ENCODE measurements at places on chromosomes 6 and 20.

GRCh38 chr20:1800777-1801176, 94.4 kb upstream of the SIRPA start:
- no peak overlapping the region for H3K27ac ChIP-seq
- DNase-seq = no peak

DNA sequence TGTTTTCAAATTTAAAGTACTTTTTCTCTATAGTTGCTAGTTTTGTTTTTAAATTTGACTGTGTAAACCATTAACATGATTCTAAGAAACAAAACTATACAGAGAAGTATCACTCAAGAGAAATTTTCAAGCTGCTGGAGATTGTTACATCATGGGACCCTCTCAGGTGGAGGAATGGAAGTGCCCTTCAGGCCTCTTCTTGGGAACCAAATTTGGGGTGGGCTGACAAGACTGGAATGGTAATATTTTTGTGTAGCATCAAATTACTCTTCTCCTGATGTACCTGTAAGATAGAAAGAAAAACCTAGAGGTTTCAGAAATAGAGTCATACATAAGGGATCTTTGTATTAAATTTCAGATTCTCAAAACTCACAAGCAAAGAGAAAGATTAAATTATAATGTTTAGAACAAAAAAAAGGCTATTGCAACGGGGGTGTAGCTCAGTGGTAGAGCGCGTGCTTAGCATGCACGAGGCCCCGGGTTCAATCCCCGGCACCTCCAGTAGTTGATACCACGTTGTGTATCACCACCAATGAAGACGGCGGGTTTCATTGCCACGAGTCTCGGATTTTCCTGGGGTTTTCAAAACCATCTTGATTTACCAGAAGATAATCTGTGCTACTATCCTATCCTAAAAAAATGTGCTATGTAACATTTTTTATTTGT, 193.7 kb downstream of the GPX5 start:
- no peak overlapping the region for H3K27ac ChIP-seq
- DNase-seq = no peak
- no peaks in the 10 kb centered on the region for H3K4me1 ChIP-seq
- H3K4me3 ChIP-seq = no peak overlapping the region

DNA sequence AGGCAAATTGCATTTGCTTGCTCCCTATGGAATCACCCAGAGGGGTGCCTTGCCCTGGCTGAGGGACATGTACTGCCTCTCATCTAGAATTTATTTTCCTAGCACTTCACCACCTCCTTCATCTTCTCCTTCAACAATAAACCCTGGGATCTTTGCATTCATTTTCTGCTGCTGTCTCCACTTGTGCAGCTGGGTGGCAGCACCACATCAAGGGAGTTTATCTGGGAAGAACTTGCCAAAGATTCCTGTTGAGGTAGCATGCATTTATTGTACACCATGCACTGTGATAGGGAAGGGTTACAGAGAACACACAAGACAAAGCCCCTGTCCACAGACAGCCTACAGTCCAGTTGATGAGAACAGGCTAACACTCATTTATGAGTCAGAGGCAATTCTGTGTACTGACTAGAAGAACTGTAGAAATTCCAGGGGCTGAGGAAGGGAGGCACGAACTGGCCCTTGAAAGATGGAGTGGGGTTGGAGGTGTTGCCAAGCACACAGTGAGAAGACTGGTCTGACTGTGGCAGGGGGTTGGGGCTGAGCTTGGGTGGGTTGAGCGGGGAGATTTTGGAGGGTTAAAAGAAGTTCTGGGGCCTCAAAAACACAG, 17.5 kb downstream of the C20orf173 start:
- DNase-seq = peak; percentile 30
- H3K27ac ChIP-seq = no peak overlapping the region
- no peaks in the 10 kb centered on the region for H3K4me1 ChIP-seq
- no peak overlapping the region for H3K4me3 ChIP-seq
- peaks cover 3% of the 10 kb centered on the region for H3K36me3 ChIP-seq

DNA sequence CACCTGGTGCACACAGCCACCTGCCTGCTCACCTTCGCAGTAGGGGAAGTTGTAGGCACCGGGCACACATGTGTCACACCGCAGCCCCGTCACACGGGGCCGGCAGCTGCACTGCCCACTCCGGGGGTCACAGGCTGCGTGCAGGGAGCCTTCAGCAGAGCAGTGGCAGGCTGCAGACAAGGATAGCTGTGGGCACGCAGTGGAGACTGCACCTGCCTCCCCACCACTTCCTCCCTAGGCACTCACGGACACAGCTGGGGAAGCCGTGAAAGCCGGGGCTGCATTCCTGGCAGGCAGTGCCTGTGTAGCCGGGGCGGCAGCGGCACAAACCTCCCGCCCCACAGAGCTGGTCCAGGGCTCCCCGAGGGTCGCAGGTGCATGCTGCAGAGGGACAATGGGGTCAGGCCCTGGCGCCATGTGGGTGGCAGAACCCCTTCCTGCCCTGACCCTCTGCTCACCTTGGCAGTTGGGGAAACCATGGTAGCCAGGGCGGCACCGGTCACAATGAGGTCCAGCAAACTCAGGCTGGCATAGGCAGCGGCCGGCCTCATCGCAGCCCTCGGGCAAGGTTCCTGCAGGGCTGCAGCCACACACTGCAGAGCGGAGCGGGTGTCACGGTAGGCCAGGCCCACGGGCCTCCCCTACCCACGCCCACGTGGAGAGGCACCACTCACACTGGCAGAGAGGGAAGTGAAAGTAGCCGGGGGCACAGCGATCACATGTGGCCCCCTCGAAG, 29.4 kb downstream of the LAMA5 start:
- no peak overlapping the region for H3K27ac ChIP-seq
- no peaks in the 10 kb centered on the region for H3K4me1 ChIP-seq
- no peak overlapping the region for H3K4me3 ChIP-seq
- H3K36me3 ChIP-seq = peaks cover 3% of the 10 kb centered on the region

GRCh38 chr6:6645261-6645917, 56.9 kb downstream of the LY86 start:
- H3K27me3 ChIP-seq = no peaks in the 10 kb centered on the region
- DNase-seq = no peak
- no peak overlapping the region for H3K4me3 ChIP-seq
- H3K27ac ChIP-seq = no peak overlapping the region
- H3K36me3 ChIP-seq = no peaks in the 10 kb centered on the region

DNA sequence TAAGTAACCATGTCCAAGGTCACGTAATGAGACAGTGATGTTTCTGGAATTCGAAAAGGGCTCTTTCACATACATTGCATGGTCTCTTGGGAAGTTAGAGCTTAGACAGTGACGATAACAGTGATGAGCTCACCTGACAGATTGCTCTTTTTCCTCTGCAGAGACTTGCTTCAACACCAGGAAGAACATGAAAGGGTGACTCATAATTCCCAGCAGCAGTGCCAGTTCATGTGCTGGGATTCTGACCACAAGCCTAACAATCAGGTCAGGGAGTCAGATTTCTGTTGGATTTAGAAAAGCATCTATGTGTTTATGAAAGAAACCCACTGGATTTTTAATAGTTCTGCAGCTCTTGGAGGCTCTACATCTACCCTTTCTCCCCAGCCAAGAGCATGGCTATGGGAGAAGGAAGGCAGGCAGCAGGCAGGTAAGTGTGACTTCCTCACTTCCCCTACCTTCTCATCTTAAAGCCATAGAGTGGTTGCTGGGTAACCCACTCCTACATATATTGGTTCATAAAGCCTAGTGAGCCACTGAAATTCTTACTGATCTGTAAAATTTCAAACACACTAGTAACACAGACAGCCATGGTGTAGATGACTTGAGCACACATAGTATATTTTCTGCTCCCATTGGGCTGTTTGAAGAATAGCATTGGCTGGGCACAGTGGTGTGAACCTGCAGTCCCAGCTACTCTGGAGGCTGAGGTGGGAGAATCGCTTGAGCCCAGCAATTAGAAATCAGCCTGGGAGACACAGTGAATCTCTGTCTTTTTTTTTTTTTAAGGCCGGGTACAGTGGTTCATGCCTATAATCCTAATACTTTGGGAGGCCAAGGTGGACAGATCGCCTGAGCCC, 44.4 kb upstream of the LOC128125822 start:
- H3K4me1 ChIP-seq = no peaks in the 10 kb centered on the region
- no peaks in the 10 kb centered on the region for H3K36me3 ChIP-seq
- no peaks in the 10 kb centered on the region for H3K27me3 ChIP-seq
- DNase-seq = no peak
- H3K4me3 ChIP-seq = no peak overlapping the region
- H3K27ac ChIP-seq = no peak overlapping the region

DNA sequence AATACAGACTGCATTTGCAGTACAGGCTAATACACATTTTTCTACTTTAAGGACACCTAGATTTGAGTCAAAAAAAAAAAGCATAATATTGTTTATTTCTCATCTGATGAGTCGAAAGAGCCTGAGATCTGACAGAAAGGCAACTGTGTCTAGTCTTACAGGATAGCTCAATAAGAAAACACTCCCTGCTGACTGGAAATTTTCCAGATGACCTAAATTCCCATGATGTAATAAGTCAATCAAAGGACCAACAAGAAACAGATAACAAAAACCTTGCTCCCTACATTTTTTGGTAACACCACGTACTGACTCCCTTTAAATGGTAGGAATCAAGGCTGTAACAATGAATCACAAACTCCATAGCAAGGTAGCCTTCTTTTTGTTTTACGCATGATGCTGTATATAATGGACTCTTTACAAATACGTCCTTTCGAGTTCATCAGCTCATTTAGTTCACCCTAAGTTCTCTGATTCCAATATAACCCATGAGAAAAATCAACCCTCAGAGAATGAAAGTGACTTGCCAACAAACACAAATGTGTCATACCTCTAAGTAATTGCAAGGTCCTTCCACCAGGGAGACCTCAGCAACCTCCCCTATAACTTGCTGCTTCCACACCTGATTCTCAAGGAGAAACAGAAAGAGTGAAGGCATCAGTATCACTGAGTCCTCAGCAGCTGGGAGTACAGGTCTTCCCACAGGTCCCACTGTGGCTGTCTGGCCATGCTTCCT, 12.1 kb downstream of the TBX18 start:
- no peak overlapping the region for H3K27ac ChIP-seq
- no peaks in the 10 kb centered on the region for H3K4me1 ChIP-seq
- no peaks in the 10 kb centered on the region for H3K27me3 ChIP-seq

DNA sequence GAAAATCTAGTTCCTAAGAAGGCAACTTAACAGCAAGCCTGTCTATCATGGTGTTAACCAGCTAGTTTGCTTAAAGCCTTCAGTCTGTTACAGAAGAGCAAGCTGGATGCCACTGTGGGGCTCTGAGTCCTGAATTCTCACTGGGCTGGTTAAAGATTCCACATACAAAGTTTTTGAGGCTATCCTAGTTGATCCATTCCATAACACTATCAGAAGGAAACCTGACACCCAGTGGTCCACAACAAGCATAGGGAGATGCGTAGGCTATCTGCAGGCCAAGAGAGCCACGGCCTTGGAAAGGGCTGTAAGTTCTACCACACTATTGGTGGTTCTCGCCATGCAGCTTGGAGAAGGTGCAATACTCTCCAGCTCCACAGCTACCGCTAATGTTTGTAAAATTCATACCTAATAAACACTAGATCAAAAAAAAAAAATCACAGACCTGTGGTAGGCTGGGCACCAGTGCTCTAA, 420 bp upstream of the MCCD1 start:
- no peak overlapping the region for H3K4me3 ChIP-seq
- peaks cover 12% of the 10 kb centered on the region for H3K36me3 ChIP-seq
- H3K27me3 ChIP-seq = no peaks in the 10 kb centered on the region
- DNase-seq = no peak

DNA sequence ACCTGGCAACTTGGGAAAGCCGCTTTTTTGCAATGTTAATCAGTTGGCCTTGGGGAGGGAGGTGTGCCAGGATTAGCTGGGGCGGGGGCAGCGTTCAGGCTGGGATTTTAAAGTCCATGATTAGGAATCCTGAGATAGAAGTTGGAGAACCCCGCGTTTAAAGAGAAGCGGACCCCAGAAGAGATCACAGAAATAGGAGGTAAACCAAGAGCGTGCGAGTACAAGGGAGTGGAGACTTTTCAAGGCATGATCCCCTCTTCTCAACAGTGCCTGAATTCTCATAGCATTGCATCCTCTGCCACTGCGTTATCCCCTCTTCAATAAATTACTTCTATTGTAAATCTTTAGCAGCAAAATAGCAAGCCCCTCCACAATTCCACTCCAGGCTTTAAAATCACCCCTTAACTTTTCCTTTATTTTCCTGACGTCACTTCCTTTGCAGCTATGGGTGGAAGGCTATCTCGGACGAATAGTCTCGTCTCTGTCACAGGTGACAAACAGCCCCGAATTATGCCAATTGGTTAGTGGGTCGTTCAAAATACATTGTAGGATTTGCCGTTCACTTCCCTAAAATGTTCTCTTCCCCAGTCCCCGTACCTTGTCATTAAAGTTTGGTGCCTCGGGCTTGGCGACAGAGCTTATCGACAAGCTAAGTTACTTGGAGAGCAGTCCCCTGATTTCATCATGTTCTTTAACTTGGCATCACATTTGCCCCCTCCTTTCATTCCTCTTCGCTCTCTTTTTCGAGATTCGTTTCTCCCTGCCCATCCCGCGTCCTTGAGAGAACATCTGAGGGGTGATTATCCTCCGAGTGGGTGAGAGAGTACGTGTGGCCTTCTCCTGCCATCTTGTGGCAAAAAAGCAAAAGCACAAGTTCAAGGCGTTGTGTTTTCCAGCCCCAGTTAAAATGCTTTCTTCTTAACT, 17.1 kb downstream of the OR2B2 start:
- DNase-seq = peak; percentile 87
- H3K27ac ChIP-seq = peak overlapping the region; percentile 47
- H3K27me3 ChIP-seq = no peaks in the 10 kb centered on the region
- no peaks in the 10 kb centered on the region for H3K36me3 ChIP-seq
- peak overlapping the region; percentile 93 for H3K4me3 ChIP-seq

GRCh38 chr6:104908031-104908887, 48.5 kb upstream of the HACE1 start:
- no peaks in the 10 kb centered on the region for H3K36me3 ChIP-seq
- DNase-seq = no peak
- no peaks in the 10 kb centered on the region for H3K4me1 ChIP-seq
- no peak overlapping the region for H3K27ac ChIP-seq
- no peak overlapping the region for H3K4me3 ChIP-seq

GRCh38 chr6:38482466-38482865, 157.3 kb downstream of the BTBD9 start:
- no peak overlapping the region for H3K27ac ChIP-seq
- no peaks in the 10 kb centered on the region for H3K36me3 ChIP-seq
- H3K4me1 ChIP-seq = no peaks in the 10 kb centered on the region
